Cortex of kidney (tissue), 1 donor: ENCODE measurements at places on chromosomes 4 and X.

GRCh38 chr4:138405934-138406567, 163.9 kb upstream of the SLC7A11 start:
- no peak for DNase-seq

- DNase-seq, result no peak
Measured at GRCh38 chr4:53450773-53451172, 73.3 kb downstream of the FIP1L1 start.

GRCh38 chr4:88729146-88729760, 31.6 kb upstream of the NAP1L5 start:
- DNase-seq, result no peak

DNA sequence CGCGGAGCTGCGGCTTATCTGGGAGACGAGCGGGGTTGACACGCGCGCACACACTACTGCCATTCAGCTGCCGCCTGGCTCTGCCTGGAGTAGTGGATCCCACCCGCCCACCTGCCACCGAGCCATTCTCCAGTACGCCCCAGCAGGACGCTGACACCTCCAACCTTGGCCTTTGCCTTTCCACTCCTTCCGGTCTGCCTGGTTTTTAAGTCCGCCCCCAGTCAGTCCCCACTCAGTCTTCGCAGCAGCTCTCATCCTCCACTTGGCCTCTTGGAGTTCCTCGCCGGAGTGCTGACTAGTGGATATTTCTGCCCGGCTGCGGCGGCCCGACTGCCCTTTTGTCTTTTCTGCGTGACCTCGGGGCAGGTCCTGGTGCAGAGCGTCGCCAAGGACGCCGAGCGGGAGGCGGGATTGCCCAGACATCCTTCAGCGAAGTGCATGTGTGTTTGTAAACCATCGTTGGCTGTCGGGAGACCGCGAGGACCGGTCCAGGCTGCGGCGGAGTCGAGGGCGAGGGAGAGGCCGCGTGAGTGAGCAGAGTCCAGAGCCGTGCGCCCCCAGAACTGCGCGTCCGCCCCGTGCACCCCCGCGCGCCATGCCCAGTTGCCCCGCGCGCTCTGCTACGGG, 1.1 kb downstream of the SLIT2 start:
- no peak for DNase-seq

GRCh38 chr4:154602404-154603020, 9.9 kb downstream of the FGG start:
- DNase-seq, result no peak
